RCC 7860 (cell line): ENCODE measurements at places on chromosomes 12 and 14.

DNA sequence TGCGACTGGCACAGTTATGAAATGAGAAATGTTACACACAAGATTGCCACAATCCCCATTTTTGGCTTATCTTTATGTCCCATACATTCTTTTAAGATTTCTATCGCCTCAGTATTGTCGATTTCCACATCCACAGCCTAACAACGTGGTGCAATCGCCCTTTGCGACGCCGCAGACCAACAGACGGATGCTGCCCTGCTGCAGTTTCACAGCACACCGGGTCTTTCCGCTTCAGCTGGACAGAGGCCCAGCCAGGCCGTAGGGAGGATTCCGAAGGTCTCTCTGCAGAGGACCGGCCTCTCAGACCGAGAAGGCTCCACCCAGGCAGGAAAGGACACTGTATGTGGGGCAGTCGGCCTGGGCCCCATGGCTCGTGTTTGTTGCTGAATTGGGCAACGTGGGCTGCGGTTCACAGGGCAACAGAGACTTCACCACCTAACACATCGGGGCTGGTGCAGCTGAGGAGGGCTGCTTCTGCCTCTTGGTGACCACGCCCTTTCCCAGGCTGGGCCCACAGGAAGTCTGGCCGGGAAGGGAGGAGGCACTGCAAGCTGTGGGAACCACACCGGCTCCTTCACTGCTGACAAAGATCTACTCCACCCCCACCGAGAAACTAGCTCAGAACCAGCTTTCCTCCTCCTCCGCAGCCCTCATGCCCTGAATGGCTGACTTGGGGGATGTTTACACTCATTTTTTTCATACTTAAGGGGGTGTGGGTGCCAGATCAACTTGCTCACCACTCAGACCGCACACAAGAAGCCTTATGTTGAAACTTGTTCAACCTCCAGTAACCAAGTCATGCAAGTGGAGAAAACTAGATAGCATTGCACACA lies 32.9 kb upstream of the MDM1 start:
- DNase-seq: peak; percentile 78

DNA sequence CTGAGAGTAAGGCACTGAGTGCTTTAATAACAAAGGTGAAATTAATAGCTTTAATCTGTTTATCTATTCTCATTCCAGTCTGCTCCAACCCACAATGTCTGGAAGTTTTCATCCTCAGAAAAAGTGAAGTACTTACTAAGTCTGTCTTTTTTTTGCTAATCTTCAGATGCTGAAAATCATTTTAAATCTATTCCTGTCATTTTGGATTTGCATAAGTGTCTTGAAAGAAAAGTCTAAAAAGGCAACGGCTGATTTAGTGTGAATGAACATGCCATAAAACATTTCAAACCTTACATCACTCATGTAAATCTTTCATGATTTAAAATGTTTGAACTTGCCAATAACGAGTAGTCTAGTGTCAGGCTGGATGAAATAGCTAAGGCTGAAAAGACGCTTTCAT lies 685.6 kb downstream of the RPS29 start:
- no peak for DNase-seq

DNA sequence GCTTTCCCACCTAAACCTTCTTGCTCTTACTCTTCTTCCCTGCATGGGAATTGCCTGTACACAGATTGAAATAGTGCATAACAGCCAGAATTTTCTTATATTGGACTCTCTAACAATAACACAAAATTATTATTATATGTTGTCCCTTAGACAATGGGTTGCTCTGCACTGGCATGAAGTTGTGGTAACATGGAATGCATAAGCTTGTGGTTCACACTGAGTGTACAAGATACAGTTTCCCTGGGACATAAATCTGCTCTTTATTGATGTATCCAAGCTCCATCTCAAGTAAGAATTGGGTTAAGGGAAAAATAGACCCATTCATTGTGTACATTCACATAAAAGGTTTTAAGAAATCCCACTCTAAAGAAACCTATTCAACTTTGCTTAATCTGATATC lies 114.4 kb upstream of the NTF3 start:
- no peak for DNase-seq

GRCh38 chr12:82366197-82366596 lies 7.9 kb downstream of the METTL25 start:
- no peak for DNase-seq

GRCh38 chr12:34297126-34297789 lies 275.0 kb downstream of the ALG10 start:
- DNase-seq: no peak

GRCh38 chr14:102789349-102789748 lies 12.1 kb downstream of the TRAF3 start:
- no peak for DNase-seq

- no peak for DNase-seq
Measured at GRCh38 chr12:78792052-78792698, 72.4 kb upstream of the SYT1 start.

DNA sequence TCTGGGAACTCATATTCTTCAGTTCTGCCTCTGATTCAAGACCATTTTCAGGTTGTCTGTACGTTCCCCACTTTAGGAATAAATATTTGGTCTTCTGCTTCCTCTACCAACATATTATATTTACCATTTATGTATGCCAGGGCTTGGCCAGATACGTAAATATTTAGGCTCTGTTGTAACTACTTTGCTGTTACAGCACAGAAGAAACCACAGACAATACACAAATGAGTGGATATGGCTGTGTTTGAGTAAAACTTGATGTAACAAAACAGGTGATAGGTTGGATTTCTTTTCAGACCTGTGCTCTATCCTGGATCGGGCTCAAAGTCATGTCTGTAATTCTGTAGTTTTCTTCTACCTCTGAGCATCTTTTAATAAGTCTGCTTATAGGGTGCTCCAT lies 37.5 kb downstream of the RAP1B start:
- no peak for DNase-seq

DNA sequence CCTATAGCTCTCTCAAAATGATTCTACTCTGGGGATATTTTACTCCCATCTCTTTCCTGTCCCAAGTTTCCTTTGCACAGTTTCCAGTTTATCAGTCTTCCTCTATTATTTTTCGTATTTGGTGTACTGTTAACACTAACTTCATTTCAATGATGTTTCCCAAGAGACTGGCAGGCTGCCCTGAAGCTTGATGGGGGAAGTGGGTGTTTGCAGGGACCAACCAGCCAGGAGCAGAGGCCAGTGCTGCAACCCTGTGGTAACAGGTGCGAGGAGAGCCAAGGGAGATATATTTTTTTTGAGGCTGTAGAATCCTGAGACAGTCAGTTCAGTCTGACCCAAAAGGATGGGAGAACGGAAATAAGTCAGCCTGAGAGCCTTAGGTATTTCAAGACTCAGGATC lies 11.8 kb upstream of the CEBPE start:
- no peak for DNase-seq

- peak; percentile 84 for DNase-seq
Measured at GRCh38 chr12:75705749-75706711, 194.6 kb upstream of the KRR1 start.

- DNase-seq: no peak
Measured at GRCh38 chr12:71004578-71004977, 84.0 kb upstream of the PTPRR start.

DNA sequence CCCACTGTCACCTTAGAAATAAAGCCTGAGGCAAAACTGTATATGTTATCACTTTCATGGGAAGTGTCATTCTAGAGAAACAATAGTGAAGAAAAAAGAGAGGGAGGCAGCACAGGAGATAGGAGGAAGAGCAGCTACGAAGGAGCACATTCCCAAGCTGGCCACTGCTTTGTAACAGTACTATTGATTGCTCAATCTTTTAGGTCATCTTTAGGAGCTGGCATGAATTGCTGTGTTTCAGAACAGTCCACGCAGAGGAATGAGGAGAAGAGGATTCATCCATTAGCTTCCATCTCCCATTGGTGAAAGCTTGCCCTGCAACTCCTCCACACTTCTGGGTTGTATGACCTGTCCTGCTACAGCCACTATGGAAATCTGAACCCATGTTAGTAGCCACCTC lies 372.5 kb upstream of the DDHD1 start:
- DNase-seq: no peak

GRCh38 chr14:93019367-93019843 lies 96.3 kb downstream of the ITPK1 start:
- DNase-seq: no peak

- no peak for DNase-seq
Measured at GRCh38 chr12:257521-258321, 4.9 kb downstream of the SLC6A13 start.

GRCh38 chr14:65228956-65229747 lies 126.8 kb upstream of the MAX start:
- no peak for DNase-seq

DNA sequence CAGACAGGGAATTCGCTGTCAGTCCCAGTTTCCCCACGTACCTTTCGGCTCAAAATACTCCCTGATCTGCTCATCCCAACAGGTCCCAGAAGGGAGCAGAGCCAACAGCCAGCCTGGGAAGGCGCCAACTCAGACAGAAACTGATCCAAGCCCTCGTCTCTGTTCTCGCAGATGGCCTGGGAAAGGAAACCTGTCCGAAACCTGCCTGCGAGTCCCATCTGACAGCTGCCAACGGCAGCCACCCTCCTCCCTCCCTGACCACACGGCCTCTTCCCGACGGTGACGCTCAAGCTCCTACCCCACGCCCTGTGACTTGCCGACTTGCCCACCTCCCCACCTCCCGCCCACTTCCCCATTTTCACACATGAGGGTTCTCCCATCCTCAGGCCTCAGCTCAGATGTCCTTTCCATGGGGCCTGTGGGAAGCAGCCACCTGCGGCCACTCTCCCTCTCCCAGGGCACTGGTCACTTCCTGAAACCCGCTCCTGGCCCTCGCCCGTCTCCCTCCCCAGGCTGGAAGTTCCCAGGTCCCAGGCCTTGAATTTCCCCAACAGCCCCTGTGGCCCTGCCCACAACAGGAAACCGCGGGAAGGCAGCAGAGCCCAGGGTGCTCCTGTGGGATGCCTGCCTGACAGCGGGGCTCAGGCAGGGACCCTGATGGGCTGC lies 60.9 kb upstream of the FBRSL1 start:
- DNase-seq: no peak

DNA sequence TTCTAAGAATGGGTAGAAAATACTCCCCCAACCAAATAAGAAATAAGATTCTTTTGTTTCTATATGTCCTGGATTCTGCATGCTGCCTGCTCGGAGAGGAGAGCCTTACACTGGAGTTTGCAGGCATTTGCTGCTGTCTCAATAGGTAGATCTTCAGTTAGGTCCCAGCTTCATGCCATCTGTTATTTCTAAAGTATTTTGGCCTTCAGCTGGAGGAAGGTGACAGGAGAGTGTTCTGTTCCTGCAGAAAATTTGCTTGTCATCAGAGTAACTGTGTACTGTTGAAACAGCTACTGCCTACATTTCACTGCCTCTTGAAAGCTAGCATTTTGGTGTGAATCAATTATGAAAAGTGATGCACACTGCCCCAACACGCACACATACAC lies 966.9 kb downstream of the NRXN3 start:
- DNase-seq: no peak

GRCh38 chr14:99531251-99532096 lies 50.3 kb downstream of the CCNK start:
- no peak for DNase-seq

DNA sequence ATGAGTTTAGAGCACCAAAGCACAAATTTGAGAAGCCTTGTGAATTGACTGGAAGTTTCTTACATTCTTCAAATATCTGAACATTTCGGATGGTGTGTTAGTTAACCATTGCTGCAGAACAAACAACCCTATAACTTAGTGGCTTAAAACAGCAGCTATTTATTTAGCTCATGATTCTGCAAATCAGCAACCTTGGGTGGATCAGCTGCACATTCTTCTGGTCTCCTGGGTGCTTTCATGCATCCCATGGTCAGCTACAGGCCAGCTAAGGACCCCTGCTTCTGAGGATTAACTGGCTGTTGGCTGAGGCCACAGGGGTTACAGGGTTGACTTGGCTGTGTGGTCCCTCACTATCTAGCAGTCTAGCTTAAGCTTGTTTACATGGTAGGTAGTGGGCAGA lies 114.0 kb upstream of the HIF1A start:
- DNase-seq: peak; percentile 61
